NCI-H446 (cell line): ENCODE measurements at places on chromosomes 5 and 9.

DNA sequence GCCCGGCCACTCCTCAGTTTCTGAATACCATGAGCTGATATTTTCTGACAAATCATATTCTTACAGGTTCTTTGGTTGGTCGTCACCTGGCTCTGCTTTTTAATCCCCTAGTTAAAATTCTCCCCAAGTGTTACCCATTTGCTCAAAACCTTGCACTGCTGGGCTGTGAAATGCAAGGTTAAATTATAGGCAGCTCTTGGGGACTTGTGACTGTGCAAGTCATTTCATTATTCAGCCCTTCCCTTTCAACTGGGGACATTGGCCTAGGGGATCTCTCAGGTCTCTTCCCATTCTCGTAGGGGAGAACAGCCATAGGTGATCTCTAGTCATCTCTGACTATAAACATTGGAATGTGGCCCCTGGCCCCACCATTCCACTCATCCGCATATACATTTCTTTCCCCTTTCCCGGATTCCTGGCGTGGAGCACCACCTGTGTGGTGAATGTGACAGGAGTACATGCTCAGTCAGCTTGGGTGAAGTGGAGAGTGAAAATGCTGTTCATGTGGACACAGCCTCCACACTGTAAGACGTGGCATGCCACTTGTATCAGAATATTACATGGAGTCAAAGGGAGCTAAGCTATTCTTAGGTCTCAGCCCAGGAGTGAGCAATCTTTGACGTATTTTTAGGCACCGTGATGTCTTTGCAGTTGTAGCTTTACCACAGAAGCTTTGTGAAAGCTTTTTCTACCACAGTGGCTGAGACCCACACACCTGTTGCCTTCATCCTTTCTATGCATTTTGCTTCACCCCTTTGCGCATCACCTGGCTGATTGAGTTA lies 386.7 kb downstream of the KDM4C start:
- DNase-seq = no peak

DNA sequence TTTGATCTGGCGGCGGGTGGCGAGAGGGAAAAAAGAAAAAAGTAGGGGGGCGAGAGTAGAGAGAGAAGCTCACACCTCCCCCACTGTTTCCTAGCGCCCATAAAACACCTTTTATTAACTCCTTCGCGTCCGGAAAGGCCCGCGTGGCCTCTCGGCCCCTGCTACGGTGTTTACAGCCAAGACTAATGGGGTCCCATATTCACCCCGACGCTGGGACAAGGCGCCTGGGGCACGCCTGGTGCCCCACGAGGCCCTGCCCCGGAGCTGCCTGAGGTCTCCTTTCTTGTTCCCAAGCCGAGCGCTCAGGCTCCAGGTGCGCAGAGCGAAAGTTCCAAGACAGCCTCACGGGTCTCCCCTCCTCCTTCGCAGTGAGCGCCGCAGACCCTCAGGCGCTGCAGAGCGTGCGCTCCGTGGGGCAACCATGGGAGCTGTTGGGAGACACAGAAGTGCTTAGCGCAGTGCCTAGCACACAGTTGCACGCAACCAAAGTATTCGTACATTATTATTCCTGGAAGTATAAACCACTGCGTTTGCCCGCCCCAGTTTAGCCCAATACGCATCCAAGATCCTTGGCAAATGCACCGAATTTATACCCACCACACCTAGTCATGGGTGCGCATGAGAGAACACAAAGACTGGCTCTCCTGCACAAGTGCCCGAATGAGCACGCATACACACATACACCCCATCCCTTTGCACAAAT lies 4.3 kb downstream of the HAND1 start:
- DNase-seq = no peak

DNA sequence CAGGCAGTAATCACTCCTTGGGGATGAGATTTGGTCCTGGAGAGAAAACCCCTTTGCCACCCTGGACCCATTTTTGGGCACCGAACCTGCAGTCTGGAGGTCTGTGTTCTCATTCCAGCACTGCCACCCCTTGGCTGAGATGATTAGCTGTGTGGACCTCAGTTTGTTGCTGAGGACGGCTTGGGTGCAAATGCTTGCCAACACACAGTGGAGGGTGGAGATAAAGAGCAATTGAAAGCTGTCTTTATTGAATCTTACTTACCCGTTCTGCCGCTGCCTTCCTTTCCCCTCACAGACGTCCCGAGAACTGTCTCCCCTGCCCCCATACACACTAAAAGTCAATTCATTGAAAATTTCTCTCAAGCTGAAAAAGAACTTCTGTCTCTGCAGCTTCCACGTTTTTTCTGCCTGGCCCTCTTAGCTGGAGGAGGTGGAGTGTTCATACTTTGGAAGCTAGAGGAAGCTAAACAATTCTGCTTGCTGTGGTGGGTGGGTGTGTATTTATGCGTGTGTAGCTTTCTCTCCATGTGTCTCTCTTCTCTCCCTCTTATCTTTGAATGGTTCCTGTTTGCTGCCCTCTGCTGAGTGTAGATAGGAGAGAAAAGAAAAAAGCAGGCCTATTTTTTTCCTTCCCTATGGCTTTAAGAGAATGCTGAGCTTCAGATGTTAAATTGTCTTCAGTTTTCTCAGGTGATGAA lies 6.6 kb downstream of the GALNT10 start:
- DNase-seq = peak; percentile 61

- no peak for DNase-seq
Measured at GRCh38 chr9:80651044-80651443, 1038.3 kb downstream of the TLE1 start.

DNA sequence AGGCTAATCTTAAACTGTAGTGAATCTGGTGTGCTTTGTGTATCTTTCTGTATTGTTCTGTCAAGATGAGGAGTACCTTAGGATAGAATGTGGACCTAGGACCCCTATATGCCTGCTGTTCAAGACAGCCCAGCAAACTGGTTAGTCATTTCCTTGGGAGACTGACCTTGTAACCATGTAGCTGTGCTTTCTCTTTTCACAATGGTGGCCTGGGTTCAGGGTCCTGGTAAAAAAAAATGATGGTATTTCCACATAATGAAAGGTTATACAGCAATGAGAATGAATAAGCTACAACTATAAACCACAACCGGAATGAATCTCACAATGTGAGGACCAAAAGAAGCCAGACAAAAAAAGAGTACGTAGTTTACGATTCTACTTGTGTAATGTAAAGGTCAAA lies 36.4 kb upstream of the F2RL1 start:
- DNase-seq = no peak

GRCh38 chr5:124706051-124706450 lies 40.4 kb downstream of the ZNF608 start:
- DNase-seq = no peak
